ENCODE measurements at places on chromosomes 5 and 9. TPM values are rescaled to one million over a fixed set of nuclear protein-coding genes. Genes with fewer than 3 reads are reported as not detected.

Gene LRRC14B
- total RNA-seq, result not detected

Gene MATR3
- 235 TPM for total RNA-seq

Gene SCGB3A1
- 5.4 TPM for total RNA-seq

Gene MARCOL
- not detected for total RNA-seq

Gene MACROH2A1
- total RNA-seq, result 181 TPM

Gene TMC1
- total RNA-seq, result not detected

Gene HRH2
- 0.41 TPM for total RNA-seq

Gene IQGAP2
- total RNA-seq, result 43.4 TPM

Gene SPATA31D4
- not detected for total RNA-seq

DNA sequence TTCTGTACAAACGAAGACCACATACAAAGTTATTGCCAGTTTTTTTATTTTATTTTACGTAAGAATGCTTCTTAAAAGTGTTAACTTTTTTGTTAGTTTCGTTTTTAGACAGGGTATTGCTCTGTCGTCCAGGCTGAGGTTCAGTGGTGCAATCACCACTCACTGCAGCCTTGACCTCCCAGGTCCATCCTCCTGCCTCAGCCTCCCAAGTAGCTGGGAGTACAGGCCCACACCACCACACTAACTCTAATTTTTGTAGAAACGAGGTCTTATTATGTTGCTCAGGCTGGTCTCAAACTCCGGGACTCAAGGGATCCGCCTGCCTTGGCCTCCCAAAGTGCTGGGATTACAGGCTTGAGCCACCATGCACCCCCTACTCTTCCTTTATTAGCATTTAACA lies 2.3 kb upstream of the DNAJA1 start:
- DNase-seq, result no peak

- no peak for DNase-seq
Observed at GRCh38 chr5:132298298-132299212, 4.4 kb downstream of the SLC22A4 start.

- no peak for DNase-seq
Observed at GRCh38 chr9:90070056-90070455, 465.2 kb downstream of the GADD45G start.

DNA sequence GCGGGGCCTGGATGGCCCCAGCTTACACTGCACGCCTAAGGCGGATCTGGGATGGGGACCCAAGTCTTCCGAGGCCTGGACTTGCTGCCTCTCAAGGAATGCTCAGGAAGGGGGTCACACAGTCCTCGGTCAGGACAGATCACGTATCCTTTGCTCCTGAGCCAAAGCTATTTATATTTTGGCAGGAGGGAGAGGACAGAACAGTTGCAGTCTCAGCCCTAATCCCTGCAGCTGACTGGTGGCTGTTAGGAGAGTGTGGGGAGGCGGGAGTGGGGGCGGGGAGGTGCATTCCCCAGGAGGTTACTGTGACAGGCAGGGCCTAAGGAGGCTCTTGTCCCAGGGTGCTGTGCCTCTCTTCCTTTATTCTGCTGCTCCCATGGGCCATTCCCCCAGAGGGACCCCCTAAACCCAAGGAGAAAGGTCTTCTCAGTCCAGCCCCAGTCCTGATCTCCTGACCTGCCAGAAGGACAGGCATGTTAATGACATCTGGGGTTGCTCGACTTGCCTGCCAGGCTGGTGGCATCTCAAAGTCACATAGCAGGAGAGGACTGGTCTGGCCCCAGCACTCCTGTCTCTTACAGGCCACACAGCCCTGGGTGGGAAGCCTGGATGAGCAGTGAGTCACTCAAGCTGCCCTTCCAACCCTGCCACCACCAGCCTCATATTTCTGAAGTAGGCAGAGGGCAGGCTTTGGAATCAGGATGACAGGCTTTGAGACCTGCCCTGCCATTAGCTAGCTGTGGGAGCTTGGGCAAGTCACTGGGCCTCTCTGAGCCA lies 51.9 kb downstream of the COL27A1 start:
- DNase-seq, result no peak

GRCh38 chr5:93130624-93131490 lies 450.2 kb downstream of the NR2F1-AS1 start:
- no peak for DNase-seq

DNA sequence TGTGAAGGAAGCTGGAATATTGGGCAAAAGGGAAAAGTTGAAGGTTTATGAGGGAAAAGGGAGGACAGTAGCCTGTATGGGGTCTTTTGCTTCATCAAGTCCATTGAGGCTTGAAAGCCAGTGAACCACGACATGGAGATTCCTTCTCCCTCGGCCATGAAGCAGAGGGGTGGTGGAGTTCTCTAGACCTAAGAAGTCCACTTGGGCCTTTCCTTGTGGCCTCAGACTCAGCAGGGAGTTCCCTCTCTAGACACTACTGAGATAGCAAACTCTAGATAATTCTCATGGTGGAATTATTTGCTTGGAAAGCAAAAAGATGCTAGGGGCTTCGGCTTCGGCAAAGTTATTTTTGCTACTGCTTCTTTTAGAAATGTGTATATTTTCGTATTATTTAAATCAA lies 78.5 kb downstream of the FOXD1 start:
- DNase-seq, result no peak

DNA sequence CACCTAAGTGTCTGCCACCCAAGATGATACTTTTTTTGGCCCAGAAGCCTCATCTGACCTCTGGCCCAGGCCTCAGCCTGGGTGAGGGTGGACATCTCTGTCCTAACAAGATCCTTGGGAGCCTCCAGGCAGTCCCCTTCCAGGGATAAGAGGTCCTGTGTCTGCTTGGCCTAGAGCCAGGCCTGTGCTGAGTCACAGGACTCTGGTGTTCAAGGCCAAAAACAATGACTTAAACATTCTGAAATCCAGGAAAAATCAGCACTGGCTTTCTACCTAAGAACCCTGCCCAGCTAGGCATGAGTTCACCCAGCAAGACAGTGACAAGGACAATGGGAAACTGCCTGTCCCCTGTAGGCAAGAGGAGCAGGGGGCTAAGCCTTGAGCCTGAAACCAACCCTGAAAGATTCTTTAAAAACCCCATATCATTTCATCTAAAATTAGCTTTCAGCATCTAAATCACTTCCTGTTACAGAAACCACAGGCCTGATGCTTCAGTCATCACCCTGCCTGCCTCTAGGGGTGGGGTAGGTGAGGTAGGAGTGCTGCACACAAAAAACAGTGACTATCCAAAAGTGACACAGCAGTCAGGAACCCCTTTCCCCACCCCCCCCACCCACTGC lies 29.9 kb downstream of the CSF2 start:
- no peak for DNase-seq

- DNase-seq, result no peak
Observed at GRCh38 chr9:113949571-113950078, 73.5 kb downstream of the ZNF618 start.

DNA sequence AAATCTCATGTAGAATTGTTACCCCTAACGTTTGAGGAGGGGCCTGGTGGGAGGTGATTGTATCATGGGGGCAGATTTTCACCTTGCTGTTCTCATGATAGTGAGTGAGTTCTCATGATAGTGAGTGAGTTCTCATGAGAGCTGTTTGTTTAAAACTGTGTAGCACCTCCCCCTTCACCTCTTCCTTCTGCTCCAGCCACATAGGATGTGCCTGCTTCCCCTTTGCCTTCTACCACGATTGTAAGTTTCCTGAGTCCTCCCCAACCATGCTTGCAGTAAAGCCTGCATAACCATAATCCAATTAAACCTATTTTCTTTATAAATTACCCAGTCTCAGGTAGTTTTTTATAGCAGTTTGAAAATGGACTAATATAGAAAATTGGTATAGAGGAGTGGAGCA lies 1783.7 kb upstream of the CDH9 start:
- no peak for DNase-seq

DNA sequence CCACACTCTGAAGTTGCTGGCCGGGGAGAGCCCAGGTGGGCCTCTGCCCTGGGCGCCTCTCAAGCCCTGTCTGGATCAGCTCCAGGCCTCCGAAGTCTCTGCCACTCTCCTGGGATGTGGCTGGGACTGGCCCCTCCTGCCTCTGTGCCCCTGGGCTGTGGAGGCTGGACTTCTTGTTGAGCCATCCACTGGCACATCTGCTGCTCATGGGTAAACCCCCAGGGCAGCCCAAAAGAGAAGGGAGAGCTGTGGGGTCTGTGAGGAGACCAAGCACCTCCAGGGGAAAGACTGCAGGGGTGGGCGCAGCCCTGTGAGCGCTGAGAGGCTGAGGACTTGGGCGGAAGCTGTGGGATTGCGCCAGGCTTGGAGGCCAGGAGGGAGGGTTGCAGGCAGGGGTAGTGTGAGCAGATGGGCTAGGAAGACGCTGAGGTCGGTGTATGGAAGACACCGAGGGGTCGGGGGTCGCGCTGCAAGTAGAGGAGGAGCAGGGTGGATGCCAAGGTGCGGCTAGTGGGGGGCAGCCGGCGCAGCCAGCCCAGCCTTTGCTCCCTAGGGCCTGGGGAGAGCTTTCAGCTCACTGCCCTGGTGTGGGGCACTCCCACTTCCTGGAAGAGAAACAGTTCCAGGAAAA lies 118.1 kb downstream of the WNK2 start:
- no peak for DNase-seq

- DNase-seq, result no peak
Observed at GRCh38 chr5:76086095-76086494, 2.9 kb downstream of the SV2C start.

- DNase-seq, result no peak
Observed at GRCh38 chr9:16987026-16987425, 116.6 kb upstream of the BNC2 start.

GRCh38 chr9:127209948-127210640 lies 54.5 kb upstream of the GARNL3 start:
- DNase-seq, result no peak

- DNase-seq, result no peak
Observed at GRCh38 chr9:116219686-116220085, 66.1 kb downstream of the PAPPA start.

- DNase-seq, result no peak
Observed at GRCh38 chr5:56309262-56309826, 76.2 kb upstream of the ANKRD55 start.
